ENCODE measurements at places on chromosomes 6 and 20.

DNA sequence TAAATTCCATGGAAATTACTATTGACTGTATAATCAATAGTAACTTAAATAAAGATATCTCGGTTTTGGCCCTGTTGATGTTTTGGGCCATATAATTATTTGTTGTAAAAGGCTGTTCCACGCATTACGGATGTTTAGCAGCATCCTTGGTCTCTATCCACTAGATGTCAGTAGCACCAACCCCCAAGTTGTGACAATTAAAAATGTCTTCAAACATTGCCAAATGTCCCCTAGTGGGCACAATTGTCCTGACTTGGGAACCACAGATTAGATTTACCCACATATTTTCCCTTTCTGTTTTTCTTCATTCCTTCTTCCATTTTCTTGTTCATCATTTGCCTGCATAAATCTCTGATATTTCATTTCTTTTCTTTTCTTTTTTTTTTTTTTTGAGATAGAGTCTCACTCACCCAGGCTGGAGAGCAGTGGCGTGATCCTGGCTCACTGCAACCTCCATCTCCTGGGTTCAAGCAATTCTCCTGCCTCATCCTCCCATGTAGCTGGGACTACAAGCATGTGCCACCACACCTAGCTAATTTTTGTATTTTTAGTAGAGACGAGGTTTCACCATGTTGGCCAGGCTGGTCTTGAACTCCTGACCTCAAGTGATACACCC lies 13.6 kb upstream of the WFDC8 start:
- DNase-seq: no peak

GRCh38 chr6:6788394-6789032 lies 200.0 kb downstream of the LY86 start:
- no peak for DNase-seq

DNA sequence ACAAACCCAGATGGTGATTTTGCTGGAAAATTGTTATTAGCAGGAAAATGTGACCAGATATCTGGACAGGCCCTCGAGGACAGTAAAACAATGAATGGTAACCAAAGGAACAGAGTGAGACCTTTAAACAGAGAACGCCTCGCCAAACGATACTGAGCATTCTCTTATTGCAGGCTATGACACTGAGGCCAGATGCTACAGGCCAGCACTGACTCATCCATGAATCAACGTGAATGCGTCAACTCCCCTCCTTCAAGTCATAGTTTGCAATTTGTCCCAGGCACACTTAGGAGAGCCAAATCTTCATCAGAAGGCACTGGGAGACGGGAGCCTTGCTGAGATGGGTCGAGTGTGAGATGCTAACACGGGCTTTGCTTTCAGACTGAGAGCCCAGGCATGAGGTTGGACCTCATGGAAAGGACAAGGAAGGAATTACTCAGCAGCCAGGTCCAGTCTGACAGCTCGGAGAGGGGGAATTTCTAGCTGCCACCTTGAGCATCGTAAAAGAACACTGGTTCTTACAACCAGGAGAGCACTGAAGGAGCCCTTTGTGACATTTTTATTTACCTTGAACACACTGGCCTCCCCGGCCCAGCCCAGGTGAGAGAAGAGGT lies 60.7 kb downstream of the BMP7 start:
- DNase-seq: no peak

GRCh38 chr6:7215798-7216231 lies 97.2 kb downstream of the SSR1 start:
- no peak for DNase-seq

DNA sequence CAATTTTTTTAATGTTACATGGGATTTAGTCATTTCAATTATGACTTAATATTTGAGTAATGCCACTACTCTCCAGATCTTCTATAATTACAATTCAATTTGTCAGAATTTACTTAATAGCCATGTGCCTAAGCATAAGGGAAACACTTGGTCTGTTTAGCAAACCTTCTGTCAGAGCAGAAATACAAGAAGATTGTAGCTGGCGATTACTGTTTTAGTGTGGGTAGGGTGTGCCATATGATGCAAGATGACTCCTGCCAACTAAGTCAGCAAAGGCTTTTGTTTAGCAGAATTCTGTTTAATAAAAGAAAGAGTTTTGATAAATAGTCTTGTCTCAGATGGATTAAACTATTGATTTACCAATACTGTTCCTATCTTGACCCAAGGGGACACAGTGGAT lies 455.4 kb downstream of the RNF144B start:
- DNase-seq: no peak

DNA sequence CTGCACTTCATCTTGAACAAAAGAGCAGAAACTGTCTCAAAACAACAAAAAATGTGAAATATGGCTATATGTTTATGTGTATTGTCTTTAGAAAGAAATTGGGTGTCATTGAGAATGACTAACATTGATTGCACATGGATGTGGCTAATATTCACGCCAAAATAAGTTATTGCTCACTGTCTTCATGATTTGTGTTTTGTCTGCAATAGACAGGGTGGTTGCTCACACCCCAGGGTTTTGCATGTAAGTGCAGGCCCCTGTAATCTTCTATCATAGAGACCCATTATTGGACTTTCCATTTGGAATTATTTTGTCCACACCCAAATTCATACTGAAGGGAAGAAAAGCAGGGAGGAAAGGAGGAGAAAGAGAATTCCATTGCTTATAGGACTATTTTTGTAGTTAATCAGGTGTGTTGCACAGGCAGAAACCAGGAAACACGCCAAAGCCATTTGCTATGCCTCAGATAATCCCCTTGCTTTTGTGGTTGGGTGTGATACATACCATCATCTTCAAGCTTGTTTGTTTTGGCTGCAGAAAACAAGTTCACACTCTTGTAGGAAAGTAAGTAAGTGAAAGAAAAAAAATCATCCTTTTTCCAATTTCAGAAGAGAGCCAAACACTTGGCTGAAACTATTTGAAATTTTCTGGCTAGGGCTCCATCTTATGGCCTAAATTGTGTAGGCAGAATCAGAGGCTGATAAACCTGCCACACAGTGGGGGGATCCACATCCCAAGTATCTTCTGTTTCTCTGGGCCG lies 214.1 kb downstream of the COL12A1 start:
- DNase-seq: no peak

DNA sequence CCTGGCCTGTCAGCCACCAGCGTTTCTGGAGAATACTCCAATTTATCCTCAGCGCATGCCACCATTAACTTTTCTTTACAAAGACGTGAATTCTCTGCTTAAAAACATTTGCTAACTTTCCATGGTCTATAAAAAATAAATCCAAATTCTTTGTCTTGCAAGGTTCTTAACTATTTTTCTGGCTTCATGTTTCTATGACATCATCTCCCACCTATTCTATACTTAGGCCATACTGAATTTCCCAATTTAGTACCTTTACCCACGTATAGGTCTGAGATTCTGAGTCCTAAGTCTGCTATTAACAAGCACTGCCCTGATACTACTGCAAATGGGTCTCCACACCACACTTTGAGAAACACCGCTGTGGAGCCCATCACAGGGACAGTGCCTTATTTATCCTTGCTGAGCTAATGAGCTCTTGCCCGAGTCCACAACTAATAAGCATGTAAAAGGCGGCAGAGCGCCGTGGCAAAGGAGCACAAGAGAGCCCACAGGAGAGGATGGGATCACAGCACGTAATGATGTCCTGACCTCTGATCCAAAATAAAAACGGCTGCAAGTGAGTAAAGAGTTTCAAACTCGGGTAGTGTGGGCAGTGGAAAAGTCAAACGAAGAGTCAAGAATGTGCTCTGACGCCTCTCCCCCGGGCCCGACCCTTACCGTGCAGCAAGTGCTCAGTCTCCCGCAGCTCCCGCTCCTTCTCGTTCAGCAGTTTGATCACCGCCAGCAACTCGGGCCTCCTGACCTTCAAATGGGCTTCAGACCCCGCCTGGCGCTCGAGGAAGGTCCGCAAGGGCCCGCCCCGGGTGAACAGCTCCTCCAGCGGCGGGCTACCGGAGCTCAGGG lies 519 bp downstream of the MTRF1L start:
- no peak for DNase-seq

- no peak for DNase-seq
Observed at GRCh38 chr20:15889514-15890256, 683.6 kb downstream of the KIF16B start.

- no peak for DNase-seq
Observed at GRCh38 chr6:64357430-64357829, 721.8 kb downstream of the PHF3 start.

- no peak for DNase-seq
Observed at GRCh38 chr20:21096321-21097043, 9.7 kb downstream of the LINC00237 start.

DNA sequence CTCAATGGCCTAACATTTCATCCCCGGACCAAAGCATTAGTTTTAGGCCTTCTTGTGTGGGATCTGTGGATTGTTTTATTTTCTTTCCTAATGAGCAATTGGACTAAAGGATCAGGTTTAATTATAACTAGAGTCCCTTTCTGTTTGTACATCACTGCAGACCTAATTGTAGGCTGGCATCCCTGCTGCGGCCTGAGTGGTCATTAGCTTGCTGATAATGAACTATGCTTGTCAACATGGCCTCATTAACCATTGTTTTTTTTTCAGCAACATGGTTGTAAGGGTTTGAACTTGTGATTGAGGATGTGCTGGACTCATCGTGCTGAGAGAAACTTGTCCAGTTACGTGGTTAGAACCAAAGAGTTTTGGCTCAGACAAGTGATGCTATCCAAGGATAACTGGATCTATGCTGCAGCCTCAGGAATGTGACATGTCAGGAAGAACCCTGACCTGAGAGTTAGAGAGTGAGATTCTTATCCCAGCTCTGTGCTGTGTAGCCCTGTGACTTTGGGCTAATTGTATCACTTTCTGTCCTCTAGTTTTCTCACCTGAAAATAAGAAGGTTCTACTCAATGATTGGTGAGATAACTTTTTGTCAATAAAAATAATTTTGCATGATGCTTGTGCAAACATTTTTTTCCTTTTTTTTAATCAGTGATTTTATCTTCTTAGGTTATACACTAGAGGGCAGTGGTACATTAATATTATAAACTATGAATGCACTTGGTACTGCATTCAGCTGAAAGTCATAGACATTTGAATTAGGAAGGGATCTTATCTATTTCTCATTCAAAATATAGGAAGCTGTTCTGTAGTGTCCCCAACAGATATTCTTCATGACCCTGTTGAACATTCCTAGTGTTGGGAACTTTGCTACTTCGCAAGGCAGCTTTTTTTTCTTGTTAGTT lies 140.9 kb downstream of the RNF144B start:
- DNase-seq: no peak

DNA sequence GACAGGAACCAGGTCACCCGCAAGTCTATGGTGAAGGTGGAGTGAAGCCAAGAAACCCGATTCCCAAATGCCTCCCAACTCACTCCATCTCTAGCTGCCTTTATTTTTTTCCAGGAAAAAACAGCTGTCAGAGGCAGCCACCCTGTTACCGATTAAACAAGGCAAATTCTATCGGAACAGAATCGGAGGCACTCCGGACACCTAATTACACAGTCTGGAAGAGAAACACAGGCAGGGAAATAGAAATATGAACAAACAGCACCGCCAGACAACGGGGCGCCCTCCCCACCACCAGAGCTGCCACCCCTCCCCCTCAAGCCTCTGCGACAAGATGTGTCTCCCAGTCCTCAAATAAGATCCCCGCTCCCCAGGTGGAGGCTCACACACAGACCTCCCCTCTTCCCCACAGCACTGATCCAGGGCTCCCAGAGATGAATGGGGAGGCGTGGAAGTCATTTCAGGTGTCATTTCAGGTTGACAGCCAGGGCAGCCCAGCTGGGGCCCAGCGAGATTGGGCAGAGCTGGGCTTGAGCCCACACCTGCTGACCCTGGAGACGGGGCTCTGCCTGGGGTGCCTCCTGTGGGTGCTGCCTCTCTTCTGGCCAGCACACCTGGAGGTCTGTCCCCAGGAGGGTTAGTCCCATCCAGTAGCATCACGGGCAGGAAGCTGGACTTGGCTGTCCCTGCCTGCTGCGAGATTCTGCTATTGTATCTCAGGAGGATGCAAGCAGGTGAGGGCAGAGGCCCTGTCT lies 19.8 kb upstream of the VSTM2L start:
- no peak for DNase-seq

DNA sequence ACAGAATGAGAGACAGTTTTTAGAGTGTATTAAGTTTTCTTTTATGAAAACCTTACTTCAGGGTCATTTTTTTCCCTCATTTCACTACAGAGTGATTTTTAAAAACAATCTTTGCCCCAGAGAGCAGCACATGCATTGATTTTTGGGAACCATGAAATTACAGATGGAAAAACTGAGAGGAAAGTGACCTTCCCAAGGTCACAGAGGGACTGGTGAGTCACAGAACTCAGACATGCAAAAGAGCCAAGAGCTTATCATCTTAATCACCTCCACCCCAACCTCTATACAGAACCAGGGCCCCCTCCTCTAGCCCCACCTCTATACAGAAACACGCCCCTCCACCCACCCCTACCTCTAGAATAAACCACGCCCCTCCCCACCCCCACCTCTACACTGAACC lies 10.7 kb downstream of the PXMP4 start:
- no peak for DNase-seq

GRCh38 chr6:102474041-102474807 lies 1080.7 kb downstream of the GRIK2 start:
- DNase-seq: no peak

DNA sequence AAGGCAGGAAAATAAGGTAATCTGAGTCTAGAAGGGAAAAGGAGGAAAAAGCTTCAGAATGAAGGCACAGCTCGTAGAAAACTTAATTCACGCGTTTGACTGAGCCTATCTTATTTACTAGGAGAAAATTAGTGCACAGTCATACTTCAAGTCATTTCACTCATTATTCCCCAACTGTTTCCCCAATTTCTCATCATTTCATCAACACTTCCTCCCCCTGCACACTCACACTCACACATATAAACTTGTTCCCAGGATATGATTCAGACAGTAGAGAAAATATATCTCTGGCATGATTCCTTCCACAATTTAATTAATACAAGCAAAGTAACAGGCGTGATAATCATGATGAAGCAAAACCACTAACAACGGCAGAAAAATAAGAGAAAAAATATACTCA lies 94.5 kb upstream of the F13A1 start:
- DNase-seq: no peak

GRCh38 chr6:11497881-11498280 lies 39.7 kb upstream of the TMEM170B start:
- DNase-seq: no peak

DNA sequence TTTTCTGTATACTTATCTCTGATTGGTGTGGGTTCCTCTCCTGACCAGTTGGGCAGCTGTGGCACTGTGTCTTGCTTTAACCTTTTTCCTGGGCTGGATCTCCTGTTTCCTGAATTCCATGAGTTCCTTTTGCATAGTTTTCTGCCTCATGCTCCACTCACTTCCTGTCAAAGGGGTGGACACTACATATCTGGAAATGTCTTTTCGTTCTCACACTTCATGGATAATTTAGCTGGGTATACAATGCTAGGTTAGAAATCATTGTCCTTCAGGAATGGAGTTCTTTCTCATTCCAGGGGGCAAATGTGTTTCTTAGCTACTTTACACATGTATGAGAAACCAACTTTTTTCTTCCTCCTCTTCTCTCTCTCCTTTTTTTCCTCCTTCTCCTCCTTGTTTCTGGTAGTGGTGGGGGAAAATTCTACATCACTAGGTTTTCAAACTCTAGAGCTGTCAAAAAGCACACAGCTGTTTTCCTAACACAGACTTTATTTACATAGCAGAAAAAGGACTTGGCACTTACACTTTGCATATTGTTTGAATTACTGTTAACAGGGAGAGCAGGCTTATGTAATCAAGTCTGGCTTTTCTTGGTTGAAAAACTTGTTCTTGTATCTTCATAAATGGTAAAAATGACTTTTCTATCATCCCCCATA lies 9.0 kb upstream of the DDX27 start:
- DNase-seq: no peak

Measured in activated T-helper 9 cell treated with anti-CD3 and anti-CD28 coated beads, Interleukin-2, amount 50 U/mL, for 16 hours (primary cell).